ENCODE measurements at places on chromosomes 6 and 20.

- no peak for DNase-seq
These were observed 176.3 kb downstream of the JARID2 start for GRCh38 chr6:15421945-15422733.

DNA sequence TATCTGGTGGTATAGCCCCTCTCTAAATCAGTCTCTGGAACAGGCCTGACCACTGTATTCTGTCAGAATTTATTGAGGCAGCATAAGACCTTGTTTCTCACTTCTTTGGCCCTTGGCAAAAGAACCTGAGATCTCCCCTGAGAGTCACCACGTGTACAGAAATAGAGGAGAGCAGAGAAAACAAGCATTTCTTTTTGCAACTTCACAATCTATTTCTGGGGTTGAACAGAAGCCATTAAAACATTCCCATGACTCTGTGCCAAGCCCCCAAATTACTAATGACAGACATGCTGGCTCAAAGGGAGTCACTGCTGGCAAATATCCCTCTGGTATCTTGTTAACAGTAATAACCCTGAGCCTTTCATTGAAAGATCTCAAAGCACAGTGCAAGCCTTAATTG lies 395.3 kb downstream of the MAFB start:
- DNase-seq = no peak

DNA sequence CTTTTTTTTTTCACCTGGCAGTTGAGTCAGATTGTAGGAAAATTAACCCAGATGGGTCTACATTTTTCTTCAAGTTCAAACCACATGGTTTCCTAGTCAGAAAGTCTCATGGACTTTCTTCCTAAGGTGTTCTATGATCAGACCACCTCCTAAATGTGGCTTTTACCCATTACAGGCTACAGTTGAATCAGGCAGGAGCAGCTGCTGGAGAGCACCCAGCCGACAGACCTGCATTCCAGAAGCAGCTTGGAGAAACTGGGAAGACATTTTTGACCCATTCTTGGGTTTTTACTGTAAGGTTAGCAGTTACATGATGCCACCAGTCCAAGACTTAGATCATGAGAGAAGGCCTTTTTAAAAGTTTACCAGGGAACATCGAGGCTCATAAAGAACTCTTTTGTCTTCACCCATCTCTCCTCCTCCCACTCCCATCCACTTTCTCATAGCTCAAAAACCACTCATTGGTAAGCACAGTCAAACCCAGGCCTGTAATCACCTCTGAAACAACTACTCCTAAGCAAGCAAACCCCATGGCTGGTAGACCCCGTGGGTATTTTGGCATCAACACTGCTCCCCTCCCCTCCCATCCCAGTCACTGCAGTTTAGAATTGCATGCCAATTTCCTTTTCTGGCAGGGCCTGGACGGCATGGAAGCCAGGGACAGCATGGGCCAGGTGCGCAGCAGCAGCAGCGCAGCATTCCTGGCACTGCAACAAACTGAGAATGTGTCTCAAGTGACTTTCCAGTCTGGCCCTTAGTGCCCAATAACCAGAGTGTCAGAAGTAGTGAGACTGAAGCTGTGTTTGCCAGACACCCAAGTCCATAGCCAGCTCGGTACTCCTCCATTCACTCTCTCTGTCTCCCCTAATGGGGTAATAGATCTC lies 113.7 kb downstream of the CLIC5 start:
- DNase-seq = no peak

DNA sequence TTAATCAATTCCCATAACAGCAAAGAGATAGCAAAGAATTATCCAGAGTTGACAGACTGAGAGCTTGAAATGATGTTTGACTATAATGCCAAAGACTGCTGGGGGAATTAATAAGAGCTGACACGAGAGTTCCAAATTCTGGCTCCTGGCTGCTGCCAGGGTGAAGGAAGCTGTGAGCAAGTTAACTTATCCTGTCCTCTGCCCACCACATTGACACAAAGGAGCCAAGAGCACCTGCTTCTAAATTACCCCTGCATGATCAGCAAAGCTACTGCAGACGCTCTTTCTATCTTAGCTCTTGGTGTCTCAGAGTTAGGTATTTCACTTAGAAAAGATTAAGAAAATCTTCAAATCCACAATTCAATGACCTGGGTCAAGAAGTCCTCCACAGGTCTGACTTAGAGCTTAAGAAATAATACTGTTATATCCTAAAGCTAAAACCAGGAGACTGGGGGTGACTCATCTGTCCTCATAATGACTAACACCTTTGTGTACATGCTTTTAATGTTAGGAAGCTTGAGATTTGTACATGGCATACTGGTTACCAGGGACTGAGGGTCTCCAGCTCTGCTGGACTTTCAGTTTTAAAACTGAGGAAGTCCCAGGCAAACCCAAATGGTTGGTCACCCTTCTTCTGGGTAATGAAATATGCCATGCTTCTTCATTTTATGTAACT lies 13.2 kb upstream of the FRK start:
- no peak for DNase-seq

DNA sequence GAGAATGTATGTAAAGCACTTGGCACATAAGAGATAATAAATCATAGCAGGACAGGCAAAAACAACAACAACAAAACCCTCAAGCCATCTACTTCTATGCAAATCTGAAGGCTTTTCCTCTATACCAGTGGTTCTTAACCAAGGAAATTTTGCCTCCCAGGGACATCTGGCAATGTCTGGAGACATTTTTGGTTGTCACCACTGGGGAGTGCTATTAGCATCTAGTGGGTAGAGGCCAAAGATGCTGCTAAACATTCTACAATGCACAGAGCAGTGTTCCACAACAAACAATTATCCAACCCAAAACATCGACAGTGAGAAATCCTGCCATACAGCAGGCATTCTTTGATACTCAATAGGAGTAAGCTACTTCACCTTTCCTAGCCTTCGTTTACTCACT lies 28.2 kb downstream of the NDRG3 start:
- no peak for DNase-seq

GRCh38 chr6:83252719-83253118 lies 59.6 kb downstream of the RWDD2A start:
- DNase-seq = no peak

GRCh38 chr6:11639376-11640235 lies 102.1 kb downstream of the TMEM170B start:
- no peak for DNase-seq

- DNase-seq = no peak
These were observed 9.5 kb upstream of the HLA-DOA start for GRCh38 chr6:33018904-33019303.

GRCh38 chr6:80343511-80343910 lies 237.0 kb downstream of the BCKDHB start:
- no peak for DNase-seq

GRCh38 chr20:63626424-63627128 lies at the start of gene GMEB2:
GMEB2 (minus strand) TSS chr20:63627101; CDS start chr20:63619397, 7,704 bp downstream.
- peak; percentile 91 for DNase-seq

DNA sequence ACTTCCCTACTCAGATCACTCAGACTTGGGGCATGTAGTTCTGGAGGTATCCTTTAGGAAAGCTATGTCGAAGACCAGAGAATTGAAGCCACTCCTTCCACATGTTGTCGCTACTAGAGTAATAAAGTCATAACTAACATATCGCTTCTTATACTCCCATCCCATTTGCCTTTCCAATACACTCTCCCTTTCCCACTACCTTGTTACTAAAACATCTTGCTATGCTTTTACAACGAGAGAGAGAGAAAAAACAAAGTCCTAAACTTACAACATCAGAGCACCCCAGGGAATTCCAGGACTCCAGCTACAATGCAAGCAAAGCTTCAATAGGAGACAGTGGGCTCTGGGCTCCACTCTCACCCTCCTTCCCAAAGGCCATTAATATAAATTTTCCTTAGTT lies 5.1 kb upstream of the LAMP5 start:
- no peak for DNase-seq

GRCh38 chr20:1302685-1303541 lies 26.0 kb downstream of the SDCBP2 start:
- DNase-seq = no peak

- DNase-seq = no peak
These were observed 11.1 kb downstream of the MTHFD1L start for GRCh38 chr6:150876598-150876997.

GRCh38 chr20:13922241-13922640 lies 68.2 kb downstream of the SEL1L2 start:
- DNase-seq = no peak

DNA sequence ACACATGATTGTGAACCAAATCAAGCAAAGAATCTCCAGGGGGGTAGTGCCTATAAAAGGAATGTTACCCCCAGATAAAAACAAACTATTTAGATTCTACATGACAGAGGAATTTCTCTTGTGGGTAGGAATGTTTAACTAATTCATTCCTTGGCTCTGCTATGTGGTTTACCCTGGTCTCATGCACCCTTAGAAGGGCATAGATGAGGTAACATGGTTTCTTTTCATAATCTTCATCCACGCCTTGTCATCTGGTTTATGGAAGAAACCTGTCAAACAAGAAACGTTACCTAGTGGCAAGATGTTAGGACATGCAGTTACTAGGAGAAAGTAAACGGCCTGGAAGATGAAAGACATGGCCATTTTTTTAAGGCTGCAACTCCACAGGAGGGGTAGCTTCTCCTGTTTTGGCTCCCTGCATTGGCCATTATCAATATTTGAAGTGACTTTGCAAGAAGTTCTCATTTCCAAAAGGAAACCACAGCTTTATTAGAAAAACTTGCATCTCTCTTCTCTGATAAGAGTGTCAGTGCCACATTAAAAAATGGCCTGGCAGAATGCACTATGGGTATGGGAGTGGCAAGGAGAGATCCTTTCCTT lies 45.5 kb downstream of the STX11 start:
- no peak for DNase-seq

- no peak for DNase-seq
These were observed 10.1 kb downstream of the SAMHD1 start for GRCh38 chr20:36941401-36941835.

GRCh38 chr6:3458706-3459421 lies 2.0 kb upstream of the SLC22A23 start:
- DNase-seq = no peak

DNA sequence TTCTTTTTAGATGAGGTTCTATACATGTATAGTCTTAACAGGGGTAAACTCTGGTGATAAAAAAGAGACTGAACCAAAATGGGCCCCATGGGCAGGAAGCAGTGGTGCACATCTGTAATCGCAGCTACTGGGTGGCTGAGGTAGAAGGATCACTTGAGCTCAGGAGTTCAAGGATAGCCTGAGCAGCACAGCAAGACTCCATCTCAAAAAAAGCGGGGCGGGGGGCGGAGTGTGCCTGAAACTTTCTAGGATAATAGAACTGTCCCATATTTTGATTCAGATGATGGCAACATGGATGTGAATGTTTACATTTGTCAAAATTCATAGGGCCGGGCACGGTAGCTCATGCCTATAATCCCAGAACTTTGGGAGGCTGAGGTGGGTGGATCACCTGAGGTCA lies 48.8 kb upstream of the TAF8 start:
- DNase-seq = no peak

DNA sequence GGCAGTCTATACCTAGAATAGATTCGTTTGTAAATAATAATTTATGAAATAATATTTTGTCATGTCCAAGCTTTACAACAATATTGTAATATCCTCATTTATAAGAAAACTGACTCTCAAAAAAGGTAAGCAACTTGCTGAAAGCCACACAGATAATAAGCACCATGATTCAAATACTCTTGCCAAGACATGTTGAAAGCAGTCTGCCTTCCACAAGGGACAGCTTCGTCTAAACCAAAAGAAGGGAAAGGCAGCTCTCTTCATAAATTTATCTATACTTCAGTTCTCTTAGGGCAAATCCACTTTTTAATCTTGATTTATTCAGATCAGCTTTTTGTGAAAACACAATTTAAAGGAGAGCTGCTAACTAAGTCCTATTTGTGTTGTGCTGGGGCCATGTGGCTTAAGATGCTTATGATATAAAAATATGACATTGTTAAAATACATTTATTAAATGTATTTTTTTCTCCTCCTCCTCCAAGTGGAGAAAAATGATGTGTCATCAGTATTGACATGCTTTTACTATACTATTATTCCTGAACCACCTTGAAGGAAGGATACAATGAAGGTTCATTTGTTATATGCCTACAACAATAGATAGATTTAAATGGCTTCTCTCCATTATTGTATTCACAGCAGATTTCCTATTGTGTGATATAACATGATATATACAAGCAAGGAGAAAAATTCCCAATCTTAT lies 737.0 kb downstream of the HDGFL1 start:
- DNase-seq = no peak

GRCh38 chr20:39268981-39269461 lies 306.9 kb downstream of the DHX35 start:
- DNase-seq = peak; percentile 47

- DNase-seq = no peak
These were observed 283.9 kb downstream of the FOXC1 start for GRCh38 chr6:1893470-1894130.

- no peak for DNase-seq
These were observed 7.9 kb upstream of the COL12A1 start for GRCh38 chr6:75213732-75214131.

DNA sequence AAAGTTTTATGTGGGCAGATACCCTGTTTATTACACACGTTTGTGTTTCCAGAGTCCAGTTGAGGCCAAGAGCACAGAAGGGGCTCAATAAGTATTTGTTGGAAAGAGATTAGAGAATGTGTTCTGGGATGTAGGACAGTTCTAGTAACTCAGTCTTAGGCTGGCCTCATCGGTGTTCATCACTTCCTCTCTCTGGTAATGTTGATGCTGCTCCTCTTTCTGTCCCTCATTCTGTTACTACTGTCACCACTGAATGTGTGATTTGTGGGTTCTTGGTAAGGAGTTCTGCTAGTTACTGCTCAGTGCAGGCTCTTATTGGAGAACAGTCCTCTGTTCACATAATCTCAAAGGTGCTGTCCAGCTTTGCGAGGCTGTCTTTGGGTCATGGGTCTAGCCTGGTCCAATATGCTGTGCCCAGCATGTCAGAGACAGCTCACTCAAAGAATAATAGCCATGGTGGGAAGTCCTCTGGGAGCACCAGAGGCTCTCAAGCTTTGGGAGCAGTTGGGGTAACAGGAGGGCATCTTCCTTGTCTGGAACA lies 1.3 kb downstream of the RFPL4B start:
- DNase-seq = no peak

DNA sequence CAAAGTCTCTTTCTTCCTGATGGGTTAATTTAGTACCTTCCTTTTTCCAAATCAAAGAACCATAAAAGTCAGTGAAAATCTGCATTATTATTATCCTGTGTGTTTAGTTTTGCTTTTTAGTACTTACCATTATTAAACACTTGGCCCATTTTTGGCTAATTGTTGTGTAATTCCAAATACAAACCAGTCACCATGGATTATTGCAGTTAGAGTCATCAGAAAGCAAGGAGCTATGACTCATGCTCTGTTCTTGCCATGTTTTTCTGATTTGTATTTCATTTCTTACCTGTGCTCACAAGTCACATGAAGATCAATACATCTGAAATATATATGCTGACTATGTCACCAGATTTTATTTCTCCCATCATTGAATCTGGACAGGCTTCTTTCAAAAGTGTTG lies 31.3 kb downstream of the SLC22A3 start:
- DNase-seq = no peak

- peak; percentile 58 for DNase-seq
These were observed 343 bp downstream of the SNAP91 start for GRCh38 chr6:83708546-83708969.

- DNase-seq = peak; percentile 27
These were observed 88.9 kb upstream of the ELOVL5 start for GRCh38 chr6:53437557-53438202.
